ENCODE measurements at places on chromosomes 2 and 18.

GRCh38 chr2:47653902-47654789, 128.8 kb upstream of the MSH6 start:
- DNase-seq, result peak; percentile 43

GRCh38 chr2:32900246-32900973, 46.3 kb upstream of the LTBP1 start:
- no peak for DNase-seq

GRCh38 chr2:119749477-119750012, 10.2 kb upstream of the PTPN4 start:
- no peak for DNase-seq

DNA sequence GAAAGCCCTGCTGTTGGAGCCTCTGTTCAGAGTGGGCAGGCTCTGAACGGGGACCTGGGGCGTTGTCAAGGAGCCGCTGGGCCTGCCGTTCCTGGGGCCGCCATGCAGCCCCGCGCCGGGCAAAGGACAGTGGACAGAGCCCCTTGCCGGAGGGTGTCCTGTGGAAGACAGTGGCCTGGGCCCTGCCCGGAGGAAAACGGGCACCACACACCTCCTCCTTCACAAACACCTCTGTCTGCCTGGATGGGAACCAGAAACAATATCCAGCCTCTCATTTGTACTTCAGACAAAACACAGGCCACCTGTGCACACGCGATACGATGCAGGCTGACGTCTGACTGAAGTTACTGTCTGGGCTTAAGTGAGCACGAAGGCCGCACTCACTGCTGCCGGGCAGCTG, 233.7 kb downstream of the TWIST2 start:
- no peak for DNase-seq

DNA sequence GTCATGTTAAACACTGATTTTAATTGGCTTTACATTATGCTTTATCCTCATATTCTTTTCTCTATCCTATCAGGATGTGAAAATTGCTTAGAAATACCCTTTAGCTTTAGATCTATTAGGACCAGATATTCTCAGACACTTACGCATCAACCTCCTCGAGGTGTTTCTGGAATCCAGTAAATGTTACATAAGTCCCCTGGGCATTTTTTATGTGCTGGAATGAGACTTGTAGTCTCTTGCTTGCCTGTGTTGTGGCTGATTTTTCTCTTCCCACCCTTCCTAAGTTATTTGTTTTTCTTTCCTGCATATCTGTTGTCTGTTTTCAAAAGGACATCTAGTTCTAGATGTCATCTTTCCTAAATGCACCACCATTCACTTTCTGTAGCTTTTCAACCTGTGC, 197.1 kb downstream of the CCDC85A start:
- no peak for DNase-seq

- DNase-seq, result no peak
These were observed 35.7 kb downstream of the ACKR3 start for GRCh38 chr2:236605345-236605734.

- no peak for DNase-seq
These were observed 21.0 kb upstream of the PTMA start for GRCh38 chr2:231687133-231687852.

DNA sequence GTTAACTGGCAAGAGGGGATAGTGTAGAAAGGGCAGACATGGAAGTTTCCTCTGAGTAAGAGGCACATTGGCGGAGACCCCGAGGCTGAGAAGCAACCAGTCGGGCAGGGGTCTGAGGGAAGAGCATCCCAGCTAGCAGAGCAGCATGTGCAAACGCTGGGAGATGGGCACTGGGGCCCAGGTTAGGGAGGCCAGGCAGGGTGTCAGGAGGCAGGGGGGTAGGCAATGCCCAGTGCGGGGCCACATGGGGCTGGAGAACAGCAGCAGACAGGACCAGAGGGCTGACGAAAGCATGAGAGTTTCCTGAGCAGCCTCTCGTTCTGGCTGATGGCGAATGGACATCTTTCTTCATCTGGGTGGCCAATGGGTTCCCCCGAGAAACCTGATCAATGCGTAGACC, 88.2 kb downstream of the INPP5D start:
- DNase-seq, result no peak

- DNase-seq, result peak; percentile 22
These were observed 619 bp upstream of the FAM168B start for GRCh38 chr2:131093696-131094462.

GRCh38 chr2:231920366-231920765, 5.8 kb downstream of the NPPC start:
- no peak for DNase-seq

DNA sequence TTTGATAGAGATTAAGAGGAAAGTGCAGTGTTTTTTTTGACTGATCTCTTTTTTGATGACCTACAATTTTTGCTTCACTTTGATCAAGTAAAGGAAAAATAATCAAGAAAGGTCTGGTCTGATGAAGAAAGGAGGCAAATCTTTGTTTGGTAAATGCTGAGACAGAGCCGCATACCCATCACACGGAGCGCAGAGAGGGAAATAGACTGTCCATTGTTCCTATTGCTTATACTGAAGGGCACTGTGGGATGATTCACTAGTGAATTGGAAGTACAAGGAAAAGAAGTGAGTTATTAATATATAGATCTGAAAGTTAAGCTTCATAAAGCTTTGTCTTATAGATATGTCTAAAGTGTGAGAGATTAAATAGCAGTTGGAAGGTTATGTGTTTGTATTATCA, 455.1 kb downstream of the PLCL1 start:
- DNase-seq, result no peak

DNA sequence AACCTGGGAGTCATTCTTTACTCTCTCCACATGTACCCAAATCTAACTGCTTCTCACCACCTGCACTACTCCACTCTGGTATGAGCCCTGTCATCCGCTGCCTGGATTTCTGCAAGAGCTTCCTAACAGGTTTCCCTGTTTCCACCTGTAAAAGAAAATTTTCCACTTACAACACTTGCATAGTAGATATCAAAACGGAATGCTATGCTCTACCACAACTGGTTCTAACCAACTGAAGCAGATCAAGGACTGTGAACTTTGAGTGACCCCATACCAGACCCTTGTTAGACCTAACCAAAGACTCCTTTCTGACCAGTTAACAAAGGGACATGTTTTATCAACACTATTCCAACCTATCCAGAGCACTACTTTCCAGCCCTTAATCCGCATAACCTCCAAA, 3.8 kb upstream of the TMEM131 start:
- no peak for DNase-seq

- DNase-seq, result no peak
These were observed 58.8 kb downstream of the BOD1L2 start for GRCh38 chr18:57205641-57206040.

GRCh38 chr18:9469685-9470084, 5.6 kb upstream of the RALBP1 start:
- no peak for DNase-seq

GRCh38 chr2:240783819-240784621, 36.0 kb downstream of the KIF1A start:
- DNase-seq, result no peak

- DNase-seq, result no peak
These were observed 10.2 kb downstream of the NFATC1 start for GRCh38 chr18:79405781-79406575.

GRCh38 chr2:217313386-217313785, 453.5 kb upstream of the TNP1 start:
- DNase-seq, result no peak

DNA sequence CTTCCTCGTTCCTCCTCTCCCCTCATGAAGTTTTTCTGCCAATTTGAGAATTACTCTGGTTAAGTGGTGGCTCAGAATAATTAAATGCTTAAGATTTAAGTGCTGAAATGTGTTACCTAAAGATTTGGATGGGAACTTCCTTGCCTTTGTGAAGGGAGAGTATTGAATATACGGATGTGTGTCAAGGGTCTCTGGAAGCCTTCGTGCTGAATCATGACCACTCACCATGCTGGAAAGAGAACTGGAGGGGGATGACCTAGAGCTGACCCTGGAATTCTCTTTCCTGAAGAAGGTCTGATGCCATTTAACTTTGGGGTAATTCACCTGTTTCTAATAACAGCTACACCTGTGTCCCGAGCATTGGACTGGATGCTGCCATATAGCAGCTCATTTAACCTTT, 2.2 kb downstream of the MOCOS start:
- no peak for DNase-seq

- no peak for DNase-seq
These were observed 91.4 kb downstream of the B3GNT2 start for GRCh38 chr2:62287282-62287681.

GRCh38 chr2:55842046-55842445, 81.5 kb downstream of the EFEMP1 start:
- DNase-seq, result no peak

DNA sequence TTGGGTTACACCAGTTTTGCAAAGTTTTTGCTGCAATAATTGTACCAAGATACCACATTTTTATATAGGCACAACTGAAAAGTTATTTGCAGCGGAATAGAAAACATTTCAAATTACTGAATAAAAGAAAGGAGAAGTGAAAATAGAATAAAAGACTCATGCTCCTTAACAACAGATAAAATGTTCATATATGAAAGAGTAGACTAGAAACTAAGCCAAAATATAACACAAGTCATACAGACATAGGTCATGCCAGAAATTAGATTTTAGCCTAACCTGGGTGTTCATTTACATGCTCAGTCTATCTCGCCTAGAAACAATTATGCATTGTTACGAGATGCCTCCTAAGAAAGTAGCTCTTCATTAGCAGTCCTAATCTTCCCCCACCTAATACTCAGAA, 16.4 kb upstream of the MAP3K20 start:
- DNase-seq, result no peak

DNA sequence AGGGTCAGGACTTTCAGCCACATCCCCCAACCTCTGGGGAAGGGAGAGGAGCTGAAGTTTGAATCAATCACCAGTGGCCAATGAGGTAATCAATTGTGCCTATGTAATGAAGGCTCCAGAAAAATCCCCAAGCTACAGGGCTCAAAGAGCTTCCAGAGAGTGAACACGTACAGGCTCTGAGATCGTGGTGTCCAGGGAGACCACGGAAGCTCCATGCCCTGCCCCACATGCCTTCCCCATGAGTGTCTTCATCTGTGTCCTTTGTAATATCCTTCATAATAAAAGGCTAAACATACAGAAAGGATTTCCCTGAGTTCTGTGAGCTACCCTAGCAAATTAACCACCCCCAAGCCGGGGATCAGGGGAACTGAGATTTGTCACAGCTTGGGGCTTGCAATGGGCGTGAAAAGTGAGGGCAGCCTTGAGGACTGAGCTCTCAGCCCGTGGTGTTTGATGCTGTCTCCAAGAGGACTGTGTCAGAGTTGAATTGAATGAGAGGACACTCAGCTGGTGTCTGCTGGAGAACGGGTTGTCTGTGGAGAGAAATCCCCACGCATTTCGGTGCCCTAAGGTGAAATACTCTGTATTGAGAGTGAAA, 25.5 kb upstream of the TUBB6 start:
- DNase-seq, result no peak

DNA sequence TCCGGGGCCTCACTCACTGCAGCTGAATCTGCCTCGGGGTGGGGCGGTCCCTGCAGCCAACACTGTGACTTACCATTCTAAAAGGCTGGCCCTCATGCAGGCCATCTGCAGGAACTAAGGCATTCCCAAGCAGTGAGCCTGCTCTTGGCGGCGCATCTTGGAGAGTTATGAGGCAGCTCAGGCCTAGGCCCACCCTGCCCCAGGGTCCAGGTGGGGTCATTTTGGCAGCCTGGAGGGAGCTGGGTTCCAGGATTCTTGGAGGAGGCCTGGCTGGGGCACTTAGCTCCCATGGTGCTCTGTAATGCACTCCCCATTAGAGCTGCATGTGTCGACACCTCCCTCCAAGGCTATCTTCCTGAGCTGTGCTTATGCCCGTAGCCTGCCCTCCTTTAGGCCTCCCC, 14.8 kb upstream of the BIN1 start:
- peak; percentile 93 for DNase-seq

Data from right hindlimb (tissue), 1 donor.